Stimulated activated CD8-positive, alpha-beta memory T cell treated with anti-CD3 and anti-CD28 coated beads, Interleukin-7, amount 100 ng/mL, for 24 hours (primary cell): ENCODE measurements at places on chromosomes 7 and 10.

DNA sequence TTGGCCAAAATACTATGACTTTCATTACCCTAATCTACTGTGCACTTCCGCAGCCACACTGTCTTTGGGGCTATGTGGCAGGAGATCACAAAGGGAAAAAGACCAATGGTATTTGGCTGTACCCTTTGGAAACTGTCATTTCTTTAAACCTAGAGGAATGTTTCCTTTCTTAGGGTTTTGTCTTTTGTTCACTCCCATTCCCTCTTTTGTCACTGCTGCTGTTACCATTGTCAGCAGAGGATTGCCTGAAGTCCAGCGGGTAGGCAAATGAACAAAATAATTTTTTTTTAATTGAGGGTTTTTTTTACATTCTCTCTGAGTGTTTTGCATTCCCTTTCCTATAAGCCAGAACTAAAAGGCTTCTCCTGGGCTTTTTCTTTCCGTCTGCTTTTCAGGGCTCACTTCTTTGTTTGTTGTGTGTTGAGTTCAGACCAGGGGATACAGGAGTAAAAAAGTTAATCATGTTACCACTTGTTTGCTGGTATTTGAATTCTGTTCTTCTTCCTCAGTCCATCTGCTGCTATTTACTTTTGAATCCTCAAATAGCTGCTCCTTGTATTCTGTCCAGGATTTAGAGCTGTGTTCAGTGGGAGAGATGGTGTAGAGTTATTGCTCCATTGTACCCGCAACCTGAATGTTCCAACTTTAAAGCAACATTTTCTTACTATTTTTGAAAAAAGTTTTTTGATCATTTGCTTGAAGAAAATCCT, 374.6 kb downstream of the SUGCT start:
- no peak for DNase-seq

DNA sequence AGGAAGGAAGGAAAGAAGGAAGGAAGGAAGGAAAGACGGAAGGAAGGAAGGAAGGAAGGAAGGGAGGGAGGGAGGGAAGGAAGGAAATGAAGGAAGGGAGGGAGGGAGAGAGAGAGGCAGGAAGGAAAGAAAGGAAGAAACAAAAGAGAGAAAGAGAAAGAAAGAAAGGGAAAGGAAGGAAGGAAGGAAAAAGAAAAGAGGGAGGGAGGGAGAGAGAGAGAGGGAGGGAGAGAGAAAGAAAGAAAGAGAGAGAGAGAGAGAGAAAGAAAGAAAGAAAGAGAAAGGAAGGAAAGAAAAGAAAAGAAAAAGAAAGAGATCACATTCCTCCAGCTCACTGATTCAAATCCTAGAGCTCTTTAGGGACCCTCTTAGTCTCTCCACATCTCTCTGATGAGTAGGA, 24.7 kb downstream of the ELN start:
- DNase-seq: no peak

- no peak for DNase-seq
These were observed 38.6 kb downstream of the NEBL start for GRCh38 chr10:20858292-20859124.

- no peak for DNase-seq
These were observed 103.6 kb downstream of the NPSR1 start for GRCh38 chr7:34761627-34762026.

DNA sequence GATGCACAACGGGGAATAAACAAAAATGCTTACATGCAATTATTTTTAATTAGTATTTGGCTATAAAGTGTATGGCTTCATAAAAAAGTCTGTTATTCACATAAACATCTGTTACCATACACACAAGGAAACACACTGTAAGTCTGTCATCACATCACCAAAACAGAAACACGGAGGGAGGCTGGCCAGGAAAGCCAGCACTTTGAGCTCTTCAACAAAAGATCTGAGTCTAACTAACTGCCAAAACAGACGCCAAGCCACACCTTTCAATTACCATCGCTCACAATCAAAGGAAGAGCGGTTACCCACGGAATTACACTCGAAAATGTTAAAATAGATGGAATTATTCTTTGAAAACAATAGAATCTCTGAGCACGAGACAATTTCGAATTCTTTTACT, 49.2 kb upstream of the MGMT start:
- no peak for DNase-seq

DNA sequence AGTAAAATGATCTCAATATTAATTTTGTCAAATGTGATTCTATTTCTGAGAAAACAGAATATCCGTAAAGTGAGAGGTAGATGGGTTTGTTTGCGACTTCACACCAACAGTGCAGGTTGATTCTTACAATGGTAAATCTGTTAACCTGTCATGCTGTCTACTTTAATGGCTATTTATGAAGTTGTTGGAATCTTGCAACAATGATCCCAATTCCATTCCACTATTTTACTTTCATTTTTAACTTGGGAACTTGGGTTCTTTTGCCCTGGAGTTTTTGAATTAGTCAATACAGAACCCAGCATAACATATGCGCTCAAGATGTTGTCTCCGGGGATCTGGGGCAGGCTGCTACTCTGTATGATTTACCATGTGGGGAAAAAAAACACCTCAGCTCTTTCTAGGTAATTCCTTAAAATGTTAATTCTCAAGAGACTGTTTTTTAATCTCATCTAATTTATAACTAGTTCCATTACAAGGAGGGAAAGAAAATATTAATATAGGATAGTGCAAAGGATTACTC, 1.2 kb downstream of the LGI1 start:
- DNase-seq: no peak

GRCh38 chr10:117248750-117249465, 8.0 kb downstream of the SLC18A2 start:
- no peak for DNase-seq

DNA sequence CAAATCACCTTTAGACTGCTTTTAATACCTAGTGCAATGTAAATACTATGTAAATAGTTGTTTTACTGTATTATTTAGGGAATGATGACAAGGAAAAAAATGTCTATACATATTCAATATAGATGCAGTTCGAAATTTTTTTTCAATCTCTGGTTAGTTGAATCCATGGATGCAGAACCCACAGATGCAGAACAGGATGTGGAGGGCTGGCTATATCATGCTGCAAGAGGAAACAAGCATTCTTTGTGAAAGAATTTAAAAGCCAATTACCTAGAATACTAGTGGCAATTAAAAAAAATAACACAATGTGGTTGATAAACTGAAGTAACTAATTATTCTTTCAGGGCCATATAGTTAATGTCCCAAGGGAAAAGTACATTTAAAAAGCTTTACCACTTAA, 170.4 kb downstream of the ZNF438 start:
- DNase-seq: no peak

- no peak for DNase-seq
These were observed 70.2 kb upstream of the ANK3 start for GRCh38 chr10:60459701-60460457.

DNA sequence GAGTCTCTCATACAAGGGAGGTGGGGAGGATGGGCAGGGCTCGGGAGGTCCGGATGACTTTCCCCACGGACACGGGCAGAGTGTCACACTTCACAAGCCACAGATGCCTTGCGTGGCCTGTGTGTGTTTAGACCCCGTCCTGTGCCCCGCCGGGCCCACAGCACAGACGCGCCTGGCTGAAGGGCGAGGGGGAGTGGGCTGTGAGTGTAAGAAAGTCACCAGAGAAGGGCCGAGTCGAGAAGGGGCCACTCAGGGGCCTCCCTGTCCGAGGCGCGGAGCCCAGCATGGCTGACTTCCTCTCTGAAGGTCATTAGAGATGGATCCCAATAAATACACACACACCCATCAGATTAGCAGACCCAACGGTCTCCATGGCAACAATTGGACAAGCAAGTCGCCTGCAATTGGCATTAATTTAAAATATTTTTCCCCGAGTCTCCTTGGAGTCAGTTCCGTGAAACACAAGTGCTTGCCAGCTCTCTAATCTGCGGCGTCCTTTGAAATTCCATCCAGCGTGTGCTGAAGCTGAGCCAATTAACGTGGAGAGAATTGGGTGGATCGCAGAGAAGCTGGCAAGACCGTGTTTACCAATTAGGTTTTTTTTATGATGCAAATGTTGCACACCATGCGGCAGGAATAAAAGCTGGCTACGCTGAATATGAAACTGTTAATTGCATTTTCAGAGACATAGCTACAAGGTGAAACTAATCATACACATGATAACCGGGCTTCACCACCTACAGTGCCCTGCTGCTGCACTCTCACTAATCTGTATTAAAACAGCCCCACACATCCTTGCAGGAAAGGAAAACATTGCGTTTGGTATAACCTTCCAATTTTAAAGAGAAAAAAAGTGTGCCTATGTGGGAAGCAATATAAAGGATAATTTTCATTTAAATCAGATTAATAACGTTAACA, 571.2 kb downstream of the PTPRN2 start:
- DNase-seq: no peak

- no peak for DNase-seq
These were observed 135.8 kb downstream of the JAZF1 start for GRCh38 chr7:28044825-28045224.

- DNase-seq: no peak
These were observed 808.7 kb downstream of the XPNPEP1 start for GRCh38 chr10:109114579-109114978.

- DNase-seq: no peak
These were observed 557 bp upstream of the LSM8 start for GRCh38 chr7:118183428-118183785.

DNA sequence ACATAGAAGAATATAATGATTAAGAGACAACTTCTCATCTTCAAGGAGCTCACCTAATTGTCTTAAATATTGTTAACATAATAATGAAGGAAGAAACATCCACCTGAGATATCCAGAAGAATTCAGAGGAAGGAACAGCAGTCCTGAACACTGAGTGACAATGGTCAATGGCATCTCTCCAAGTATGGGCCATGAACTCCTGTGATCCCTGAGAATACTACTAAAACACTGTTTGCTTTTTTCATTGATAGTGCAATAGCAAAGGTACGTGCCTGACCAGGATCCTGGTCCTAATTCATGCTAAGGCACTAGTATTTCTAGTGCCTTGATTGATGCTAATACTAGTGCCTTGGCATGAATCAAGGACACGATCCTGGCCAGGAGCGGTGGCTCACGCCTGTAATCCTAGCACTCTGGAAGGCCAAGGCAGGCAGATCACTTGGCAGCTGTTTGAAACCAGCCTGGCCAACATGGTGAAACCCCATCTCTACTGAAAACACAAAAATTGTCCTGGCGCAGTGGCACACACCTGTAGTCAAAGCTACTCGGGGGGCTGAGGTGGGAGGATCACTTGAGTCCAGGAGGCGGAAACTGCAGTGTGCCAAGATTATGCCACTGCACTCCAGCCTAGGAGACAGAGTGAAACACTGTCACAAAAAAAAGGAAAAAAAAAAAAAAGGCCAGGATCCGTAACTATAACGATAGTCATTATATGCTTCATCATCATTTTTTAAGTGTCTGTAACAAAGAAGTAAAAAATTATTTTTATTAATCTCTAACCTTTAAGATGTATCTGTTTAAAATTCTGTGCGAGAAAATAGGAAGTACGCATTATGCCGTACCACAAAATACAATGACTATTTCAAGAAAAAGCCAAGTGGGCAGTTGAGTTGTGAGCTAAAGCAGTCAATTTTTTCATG, 49.1 kb downstream of the SRPK2 start:
- DNase-seq: no peak

DNA sequence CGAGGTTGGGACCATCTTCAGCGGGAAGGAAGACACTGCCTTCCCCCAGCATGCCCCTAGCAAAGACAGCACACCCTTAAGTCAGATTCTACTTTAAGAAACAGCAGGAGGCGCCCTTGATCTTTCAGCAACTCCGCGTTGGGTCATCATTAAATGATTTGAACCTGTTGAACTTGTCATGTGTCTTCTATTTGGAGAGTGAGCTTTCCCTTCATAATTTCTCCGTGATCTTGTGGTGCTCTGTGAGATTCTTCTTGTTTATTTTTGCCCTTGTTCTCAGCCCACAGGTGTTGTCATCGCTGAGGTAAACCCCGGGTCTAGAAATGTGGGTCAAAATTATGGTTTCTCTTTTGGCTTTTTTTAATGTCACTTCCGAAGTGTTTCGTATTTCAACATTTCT, 49.5 kb upstream of the PITRM1 start:
- DNase-seq: no peak

DNA sequence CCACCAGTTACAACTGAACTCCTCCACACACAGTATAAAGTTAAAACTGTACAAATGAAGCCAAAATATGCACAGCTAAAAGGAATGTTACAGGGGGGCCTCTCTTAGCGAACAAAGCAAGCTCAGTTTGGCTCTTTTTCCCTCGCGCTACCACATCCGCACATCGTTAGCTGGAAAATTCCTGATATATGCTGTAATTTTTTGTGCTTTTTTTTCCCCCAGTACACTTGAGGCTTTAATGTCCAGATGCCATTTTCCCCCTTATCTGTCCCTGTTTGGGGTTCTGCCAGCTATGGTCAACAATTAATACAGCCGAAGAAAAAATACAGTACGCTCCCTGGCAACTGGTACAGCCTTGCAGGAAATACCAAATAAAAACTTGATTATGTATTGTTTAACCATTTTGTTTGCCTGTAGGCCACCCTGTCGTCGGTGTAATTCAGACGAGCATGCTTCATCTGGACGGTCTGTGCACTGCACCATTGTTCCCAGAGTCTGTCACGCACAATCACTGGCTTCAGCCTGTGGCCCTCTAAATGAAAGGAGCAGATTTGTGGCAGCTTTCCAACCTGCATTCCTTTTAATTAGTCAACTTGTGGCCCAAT, 108.1 kb upstream of the FAM133B start:
- no peak for DNase-seq

DNA sequence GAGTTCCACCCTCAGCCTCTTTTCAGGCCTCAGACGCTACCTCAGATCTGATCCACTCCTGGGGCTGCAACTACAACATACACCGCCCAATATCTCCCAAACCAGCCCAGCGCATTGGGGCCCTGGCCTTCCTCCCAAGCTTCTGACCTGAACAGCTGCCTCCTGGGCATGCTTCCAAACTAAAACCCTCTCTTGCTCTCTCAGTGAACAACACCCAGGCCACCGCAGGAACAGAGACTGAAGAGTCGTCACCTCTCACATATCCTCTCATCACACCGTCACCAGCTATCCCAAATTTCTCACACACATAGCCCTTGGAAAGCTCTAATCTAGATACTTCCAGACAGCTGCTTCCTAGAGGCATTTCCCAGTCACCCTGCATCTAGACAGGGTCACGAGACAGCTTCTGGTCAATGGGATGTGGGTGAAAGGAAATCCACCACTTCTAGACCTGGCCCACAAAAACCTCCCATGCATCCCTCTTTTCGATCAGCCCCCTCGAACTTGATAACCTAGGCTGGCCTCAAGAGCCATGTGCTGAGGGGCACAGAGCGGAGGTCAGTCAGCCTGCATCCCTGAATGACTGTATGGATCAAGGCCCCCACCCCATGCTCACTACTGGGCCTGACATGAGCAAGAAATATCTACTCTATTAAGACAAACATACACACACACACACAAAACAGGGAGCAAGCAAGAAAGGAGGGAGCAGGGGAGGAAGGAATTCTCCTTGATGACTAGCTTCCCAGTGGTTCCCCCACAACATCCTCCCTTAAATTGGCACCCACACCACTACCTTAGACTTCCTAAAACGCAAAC, 1.8 kb downstream of the PARP12 start:
- DNase-seq: no peak

- DNase-seq: no peak
These were observed 234.4 kb downstream of the ANK3 start for GRCh38 chr10:60155099-60155877.

GRCh38 chr7:158519633-158520174, 67.9 kb downstream of the PTPRN2 start:
- no peak for DNase-seq
